ENCODE measurements at places on chromosomes 2 and 18. TPM values are rescaled to one million over a fixed set of nuclear protein-coding genes. Genes with fewer than 3 reads are reported as not detected.

CTLA4 gene
- 2.7 TPM for total RNA-seq

MC4R gene
- total RNA-seq = 0.23 TPM

ASAP2 gene
- 18.2 TPM for total RNA-seq

TMEM37 gene
- total RNA-seq = not detected

RALB gene
- total RNA-seq = 22.4 TPM

MARCHF4 gene
- 1.4 TPM for total RNA-seq

ADAM23 gene
- total RNA-seq = 2.9 TPM

OR6B2 gene
- not detected for total RNA-seq

MFF gene
- 84.8 TPM for total RNA-seq

TM4SF20 gene
- not detected for total RNA-seq

SH2D6 gene
- total RNA-seq = 0.24 TPM

LRRTM4 gene
- not detected for total RNA-seq

AGXT gene
- total RNA-seq = not detected

COMMD1 gene
- 15.8 TPM for total RNA-seq

SAG gene
- not detected for total RNA-seq

KRTCAP3 gene
- total RNA-seq = 0.60 TPM

HMSD gene
- total RNA-seq = not detected

RTP5 gene
- not detected for total RNA-seq

PAIP2B gene
- total RNA-seq = 0.27 TPM

MRPS9 gene
- total RNA-seq = 36.0 TPM

PROC gene
- total RNA-seq = not detected

IL36RN gene
- not detected for total RNA-seq

PSD4 gene
- 5.1 TPM for total RNA-seq

GAL3ST2 gene
- total RNA-seq = not detected

SPDYA gene
- 0.49 TPM for total RNA-seq

LRRC30 gene
- not detected for total RNA-seq

RBM43 gene
- 2.7 TPM for total RNA-seq

MTA3 gene
- total RNA-seq = 23.2 TPM

ALPI gene
- not detected for total RNA-seq

DSC1 gene
- total RNA-seq = not detected

NEUROD1 gene
- total RNA-seq = not detected

PSME4 gene
- 47.2 TPM for total RNA-seq

CD226 gene
- 0.42 TPM for total RNA-seq

GPR35 gene
- 0.16 TPM for total RNA-seq

HOXD13 gene
- total RNA-seq = 5.3 TPM

EVX2 gene
- 0.05 TPM for total RNA-seq

ERMN gene
- not detected for total RNA-seq

DOK6 gene
- 2.3 TPM for total RNA-seq

HAAO gene
- not detected for total RNA-seq

ARHGAP15 gene
- total RNA-seq = not detected

Data from A375 (cell line).